CD4-positive, alpha-beta T cell treated with Interleukin-2 at 100 ng/mL for 4 hours (primary cell): ENCODE measurements at places on chromosomes 3 and 15.

DNA sequence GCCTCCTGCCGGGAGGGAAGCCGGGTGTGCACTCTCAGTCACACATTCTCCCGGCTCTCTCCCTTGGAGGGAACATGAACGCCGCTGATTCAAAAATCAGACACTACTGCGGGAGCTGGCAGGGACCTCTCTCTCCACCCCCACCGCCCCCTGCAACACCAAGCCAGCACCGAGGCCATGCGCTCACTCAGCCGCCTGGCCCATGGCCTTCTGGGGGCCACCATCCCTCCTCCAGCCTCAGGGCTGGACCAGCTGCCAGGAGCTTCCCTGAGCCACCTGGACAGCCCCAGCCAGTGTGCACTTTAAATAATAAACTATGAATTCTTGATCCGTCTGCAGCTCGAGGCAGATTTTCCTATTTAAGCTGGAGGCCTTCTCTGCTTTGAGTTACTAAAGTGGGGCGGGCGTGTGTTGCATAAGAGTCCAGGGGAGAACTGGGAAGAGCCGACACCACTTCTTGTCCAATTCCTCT lies 30.6 kb downstream of the ADAMTS17 start:
- no peak for DNase-seq

DNA sequence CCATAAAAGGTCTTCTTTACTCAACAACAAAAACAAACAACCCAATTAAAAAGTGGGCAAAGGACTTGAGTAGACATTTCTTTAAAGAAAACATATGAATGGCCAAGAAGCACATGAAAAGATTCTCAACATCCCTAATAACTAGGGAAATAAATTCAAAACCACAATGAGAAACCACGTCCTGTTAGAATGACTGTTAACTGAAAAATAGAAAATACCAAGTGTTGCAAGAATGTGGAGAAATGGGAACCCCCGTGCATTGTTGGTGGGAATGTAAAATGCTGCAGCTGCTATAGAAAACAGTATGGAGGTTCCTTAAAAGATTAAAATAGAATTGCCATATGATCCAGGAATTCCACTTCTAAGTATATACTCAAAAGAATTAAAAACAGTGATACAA lies 34.8 kb downstream of the NMNAT3 start:
- DNase-seq: no peak

DNA sequence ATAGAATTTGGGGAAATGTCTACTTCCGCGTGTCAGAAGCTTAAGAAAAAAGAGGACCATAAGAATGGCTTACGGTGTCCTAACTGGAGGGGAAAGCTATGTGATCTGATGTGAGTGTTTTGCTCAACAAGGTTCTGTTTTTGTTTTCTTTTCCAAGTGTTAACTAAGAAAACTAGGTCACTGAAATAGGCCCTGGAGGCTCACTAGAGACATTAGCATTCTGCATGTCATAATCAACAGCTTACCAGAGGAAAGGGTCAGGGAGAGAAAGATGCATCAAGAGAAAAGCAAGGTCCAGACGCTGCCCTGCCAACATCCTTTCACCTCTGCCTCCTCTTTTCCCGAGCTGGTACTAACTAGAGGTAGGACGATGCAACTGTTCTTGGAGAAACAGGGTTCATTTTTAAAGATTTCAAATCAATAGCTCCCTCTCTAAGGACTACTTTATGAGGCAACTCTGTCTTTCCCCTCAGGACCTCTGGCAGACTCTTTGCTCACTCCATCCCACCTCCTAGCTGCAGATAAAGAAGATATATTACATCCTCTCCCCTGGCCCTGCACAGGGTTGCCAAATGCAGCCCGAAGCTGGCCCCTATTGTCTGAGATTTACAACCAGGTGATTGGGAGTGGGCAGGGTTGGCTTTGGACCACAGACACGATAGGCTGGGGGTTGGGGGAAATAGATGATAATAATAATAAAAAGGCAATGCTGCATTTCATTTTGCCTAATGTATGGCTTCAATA lies 209.9 kb upstream of the SLC2A2 start:
- DNase-seq: no peak

DNA sequence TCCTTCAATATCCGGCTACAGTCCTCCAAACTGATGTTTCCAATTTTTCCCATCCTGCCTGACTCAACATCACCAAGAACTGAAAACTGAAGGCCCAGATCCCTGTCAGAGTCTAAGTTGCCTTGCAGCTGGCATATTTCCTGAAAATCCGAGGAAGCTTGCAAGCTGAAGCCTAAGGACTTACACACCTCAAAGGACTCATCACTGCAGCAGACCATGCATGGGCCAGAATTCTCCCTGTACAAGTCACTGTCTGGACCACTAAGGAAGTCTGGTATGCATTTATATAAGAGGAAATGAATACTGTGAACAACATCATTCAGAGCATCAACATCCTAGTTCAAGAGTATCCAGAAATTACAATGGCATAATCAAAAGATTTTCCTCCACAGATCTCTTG lies 548.8 kb upstream of the MDFIC2 start:
- no peak for DNase-seq

DNA sequence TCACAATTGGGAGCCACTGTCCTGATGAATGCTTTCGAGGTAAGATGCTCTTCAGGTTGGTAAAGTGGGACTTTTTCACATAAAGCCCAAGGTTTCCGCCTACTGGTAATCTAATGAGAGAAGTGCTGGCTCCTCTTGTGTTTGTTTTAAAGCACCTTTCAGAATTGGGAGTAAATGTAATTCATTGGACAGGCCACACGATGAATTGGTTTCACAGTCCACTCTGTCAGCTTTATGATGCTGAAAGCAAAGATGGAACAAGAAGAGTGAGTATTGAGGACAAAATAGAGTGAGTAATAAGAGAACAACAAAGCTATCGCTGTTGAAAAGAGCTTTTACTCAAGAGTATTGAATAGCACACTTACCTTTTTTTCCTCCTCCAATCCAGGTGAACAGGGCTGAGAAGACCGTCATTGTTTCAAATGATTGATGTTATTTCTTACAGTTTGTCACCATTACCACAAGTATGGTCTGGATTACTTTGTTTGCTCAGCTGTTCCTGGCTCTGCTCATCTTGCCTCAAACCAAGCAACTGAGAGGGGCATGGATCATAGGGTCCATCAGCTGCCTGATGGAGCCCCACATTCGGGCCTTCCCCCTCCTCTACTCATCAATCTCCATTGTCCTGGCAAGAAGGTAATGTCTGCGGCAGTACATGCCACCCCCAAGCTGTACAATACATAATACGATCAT lies 136.1 kb upstream of the CNTN4 start:
- DNase-seq: no peak

- no peak for DNase-seq
These were observed 62.0 kb downstream of the ABHD2 start for GRCh38 chr15:89150287-89150686.

DNA sequence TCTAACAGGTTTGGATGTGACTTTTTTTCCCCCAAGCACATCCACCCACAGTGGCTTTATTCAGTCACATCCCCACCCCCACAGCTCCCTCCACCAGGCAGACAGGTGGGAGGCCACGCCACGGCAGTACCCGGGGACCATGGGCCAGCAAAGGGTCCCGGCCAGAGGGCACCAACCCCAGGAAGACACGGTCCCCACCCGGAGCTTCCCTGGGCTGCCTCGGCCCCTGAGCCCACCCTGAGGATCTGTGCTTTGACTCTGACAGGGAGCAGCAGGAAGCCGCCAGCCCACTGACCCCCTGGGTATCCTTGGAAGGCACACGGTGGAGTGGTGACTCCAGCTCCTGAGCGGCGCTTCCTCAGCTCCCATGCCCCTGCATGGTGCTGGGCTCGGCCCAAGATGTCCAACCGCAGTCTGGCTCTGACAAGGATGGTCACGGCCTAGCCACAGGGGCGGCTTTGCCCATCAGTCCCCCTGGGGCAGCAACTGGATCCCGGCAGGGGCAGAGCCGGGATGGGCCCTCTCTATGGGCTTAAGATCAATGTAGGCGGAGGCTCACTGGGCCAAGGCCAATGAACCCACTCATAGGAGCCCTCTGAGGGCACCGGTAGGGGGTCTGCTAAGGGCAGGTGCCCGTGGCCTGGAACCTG lies 66.2 kb upstream of the TTBK2 start:
- DNase-seq: no peak

- DNase-seq: no peak
These were observed 116.5 kb upstream of the CMC1 start for GRCh38 chr3:28124882-28125281.

DNA sequence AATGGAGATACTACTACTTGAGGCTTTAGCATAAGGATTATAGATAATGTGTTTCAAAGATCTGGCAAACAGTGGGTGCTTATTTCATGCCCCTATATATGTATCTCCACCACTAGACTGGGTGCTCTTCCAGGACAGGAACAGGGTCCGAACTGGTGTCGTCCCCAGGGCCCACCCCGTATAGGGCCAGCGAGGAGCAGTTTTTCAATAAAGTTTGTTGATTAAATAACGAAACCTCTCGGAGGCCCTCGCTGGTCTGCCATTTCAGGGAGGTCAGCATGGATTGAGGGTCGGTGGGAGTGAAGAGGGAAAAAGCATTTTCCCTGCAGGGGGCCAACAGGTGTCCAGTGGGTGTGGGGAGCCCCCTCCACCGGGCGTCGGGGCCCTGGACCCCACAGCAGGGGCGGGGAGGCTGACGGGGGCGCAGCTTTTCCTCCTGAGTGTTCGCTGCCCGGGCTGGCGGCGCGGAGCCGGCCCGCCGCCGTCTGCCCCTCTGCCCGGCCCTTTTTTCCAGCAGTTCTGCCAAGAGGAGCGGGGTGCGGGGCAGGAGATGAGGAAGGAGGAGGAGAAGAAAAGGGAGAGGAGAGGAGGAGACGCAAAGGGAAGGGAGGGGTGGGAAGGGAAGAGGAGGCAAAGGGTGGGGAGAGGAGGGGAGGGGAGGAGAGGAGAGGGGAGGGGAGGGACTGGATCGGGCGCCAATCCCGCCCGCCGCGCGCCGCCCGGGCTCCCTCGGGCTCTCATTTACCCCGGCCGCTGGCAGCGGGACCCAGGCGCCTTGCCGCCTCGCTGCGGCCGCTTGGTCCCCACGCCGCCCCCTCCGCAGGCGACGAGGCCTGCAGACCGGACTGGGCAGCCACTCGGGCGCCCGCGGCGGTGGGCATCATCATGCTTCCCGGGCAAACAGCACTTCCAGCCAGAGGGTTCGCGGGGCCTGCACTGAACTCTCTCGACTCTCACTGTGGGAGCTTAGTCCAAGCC lies 66.3 kb downstream of the ISG20 start:
- DNase-seq: no peak

DNA sequence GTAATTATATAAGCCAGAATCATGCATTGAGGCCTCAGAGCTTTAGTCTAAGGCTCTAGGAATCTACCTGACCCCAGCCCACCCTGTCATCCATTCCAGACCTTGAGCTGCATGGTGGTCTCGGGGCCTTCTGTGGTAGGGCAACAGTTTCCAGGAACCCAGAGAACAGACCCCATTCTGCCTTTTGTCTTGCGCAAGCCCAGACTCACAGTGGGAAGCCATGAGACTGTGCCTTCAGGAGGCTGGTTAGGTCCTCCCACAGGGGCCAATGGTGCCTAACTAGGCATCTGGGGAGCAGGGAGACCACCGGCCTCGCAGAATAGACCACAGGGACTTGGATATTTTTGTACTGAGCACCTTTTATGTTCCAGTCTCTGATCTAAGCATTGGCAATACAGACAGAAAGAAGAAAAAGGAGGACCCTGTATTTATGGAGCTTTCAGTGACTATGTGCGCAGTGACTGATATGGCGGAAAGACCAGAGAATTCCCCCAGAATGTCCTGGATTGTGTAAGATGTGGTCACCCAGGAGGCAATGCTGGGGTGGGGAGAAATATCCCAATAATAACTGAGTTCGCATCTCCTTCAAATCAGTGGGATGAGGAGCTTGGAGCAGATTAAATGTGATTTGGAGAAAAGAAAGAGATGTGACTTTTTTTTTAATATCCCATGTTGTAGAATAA lies 40.1 kb downstream of the MCF2L2 start:
- no peak for DNase-seq

DNA sequence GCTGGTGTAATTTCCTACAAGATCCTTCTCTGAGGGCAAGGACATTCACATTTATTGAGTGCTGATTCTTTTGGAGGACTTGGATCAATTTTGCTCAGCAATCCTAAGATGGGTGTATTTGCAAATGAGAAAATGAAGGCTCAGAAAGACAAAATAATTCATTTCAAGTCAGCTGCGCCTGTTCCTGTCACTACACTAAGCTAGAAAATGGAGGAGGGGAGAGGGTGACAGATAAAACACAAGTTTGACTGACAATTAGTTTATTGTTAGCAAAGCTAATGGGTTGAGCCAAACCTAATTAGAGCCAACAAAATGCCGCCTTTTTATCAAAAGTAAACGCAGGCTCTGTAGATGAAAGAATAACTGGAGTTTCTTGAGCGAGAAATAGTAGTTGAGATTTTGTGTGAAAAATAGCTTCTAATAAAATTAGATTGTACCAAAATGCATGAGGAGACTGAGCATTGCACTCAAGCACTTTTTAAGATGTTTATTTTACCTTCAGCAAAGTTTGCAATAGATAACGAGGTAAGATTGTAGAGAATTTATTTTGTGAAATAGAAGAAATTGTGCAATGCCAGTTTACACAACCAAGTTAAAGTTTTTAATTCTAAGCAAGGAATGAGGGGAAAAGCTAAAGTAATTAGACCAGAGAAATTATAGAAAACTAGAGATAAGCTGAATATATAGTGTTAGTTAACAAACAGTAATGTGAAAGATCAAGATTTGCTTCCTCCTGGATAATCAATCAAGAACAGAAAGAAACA lies 39.6 kb upstream of the SECISBP2L start:
- DNase-seq: no peak

- DNase-seq: peak; percentile 19
These were observed 28.6 kb downstream of the CGGBP1 start for GRCh38 chr3:88030210-88030609.

DNA sequence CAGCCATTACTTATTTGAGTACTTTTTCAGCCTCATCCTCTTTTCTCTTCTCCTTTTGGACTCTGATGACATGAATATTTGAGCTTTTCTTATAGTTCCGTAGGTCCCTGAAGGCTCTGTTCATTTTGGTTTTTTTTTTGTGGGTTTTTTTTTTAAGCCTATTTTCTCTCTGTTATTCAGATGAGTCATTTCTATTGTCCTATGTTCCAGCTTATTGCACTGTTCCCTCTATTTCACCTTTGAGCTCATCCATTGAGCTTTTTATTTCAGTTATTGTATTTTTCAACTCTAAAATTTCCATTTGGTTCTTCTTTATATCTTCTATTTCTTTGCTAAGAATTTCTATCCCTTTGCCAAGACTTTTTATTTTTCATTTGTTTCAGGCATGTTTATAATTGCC lies 7.2 kb upstream of the MGLL start:
- no peak for DNase-seq
